ENCODE measurements at places on chromosomes 7 and 10.

DNA sequence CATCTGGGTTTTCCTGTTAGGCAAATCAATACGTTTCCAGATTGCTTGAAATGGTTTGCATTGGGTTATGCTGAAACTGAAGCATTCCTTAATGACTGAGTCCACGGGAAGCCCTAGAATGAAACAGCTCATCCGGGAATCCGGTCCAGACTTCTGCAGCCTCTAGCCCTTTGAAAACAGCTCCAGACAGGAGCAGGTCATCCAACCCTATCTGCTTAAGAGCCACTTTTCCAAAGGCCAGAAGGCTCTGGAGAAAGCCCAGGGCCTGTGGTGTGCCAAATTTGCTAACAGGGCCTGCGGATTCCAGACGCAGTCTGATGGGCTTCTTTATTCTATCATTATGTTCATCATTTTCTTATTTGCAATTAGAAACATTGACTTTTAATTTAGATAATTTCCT lies 265.4 kb downstream of the SKIDA1 start:
- no peak for DNase-seq

- peak; percentile 5 for DNase-seq
These were observed 478.6 kb downstream of the LRMDA start for GRCh38 chr10:75910032-75910431.

- DNase-seq: no peak
These were observed 61.1 kb upstream of the CCDC71L start for GRCh38 chr7:106721816-106722785.

DNA sequence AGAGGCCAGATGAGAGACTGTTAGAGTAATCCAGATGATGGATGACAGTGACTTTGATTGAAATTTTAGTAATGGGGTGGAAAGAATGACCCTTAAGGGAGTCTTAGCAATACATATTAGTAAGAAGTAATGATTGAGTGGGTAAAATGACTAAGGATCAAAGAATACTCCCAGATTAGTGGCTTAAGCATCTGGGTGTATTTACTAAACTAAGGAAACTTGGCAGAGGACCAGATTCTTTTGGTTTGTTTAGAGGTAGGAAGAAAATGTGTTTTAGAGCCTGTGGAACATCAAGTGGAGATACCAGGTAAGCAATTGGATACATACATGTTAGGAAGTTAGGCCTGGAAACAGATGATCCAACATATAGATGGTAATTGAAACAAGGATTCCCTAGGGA lies 58.8 kb upstream of the ADRA2A start:
- no peak for DNase-seq

- DNase-seq: no peak
These were observed 99.9 kb downstream of the FAM53B start for GRCh38 chr10:124644236-124644635.

- DNase-seq: no peak
These were observed 372.1 kb upstream of the MKI67 start for GRCh38 chr10:128498378-128498730.

GRCh38 chr10:107814865-107815487 lies 650.5 kb upstream of the SORCS1 start:
- peak; percentile 69 for DNase-seq

DNA sequence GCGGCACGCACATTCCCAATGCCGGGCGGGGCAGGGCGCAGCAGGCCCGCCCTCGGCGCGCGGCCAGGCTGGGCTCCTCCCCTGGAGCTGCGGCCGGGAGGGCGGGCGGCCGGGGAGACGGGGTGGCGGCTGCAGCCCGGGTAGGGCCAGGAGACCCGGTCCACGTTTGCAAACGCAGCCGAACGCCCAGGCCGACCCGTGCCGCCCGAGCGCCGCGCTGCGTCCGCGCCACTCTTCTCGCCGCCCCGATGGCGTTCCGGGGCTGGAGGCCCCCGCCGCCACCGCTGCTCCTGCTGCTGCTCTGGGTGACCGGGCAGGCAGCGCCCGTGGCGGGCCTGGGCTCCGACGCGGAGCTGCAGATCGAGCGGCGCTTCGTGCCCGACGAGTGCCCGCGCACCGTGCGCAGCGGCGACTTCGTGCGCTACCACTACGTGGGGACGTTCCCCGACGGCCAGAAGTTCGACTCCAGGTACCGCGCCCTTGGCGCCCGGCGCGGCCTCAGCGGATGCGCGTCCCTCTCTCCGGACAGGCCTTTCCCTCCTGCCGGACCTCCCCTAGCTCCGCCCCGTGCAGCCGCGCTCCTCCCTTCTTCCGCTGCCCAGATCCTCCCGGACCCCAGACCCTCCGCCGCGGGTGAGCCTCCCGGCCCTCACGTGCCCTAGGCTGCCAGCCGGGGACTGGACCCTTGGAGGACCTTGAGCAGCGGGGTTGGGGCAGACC lies at the start of gene FKBP9:
Gene FKBP9, plus strand, starts transcription at position 115 of the 720 bp plus-strand sequence. Its CDS starts 134 bp downstream, at position 249.
- peak; percentile 84 for DNase-seq

GRCh38 chr10:97065128-97065527 lies 120.6 kb downstream of the SLIT1 start:
- no peak for DNase-seq

DNA sequence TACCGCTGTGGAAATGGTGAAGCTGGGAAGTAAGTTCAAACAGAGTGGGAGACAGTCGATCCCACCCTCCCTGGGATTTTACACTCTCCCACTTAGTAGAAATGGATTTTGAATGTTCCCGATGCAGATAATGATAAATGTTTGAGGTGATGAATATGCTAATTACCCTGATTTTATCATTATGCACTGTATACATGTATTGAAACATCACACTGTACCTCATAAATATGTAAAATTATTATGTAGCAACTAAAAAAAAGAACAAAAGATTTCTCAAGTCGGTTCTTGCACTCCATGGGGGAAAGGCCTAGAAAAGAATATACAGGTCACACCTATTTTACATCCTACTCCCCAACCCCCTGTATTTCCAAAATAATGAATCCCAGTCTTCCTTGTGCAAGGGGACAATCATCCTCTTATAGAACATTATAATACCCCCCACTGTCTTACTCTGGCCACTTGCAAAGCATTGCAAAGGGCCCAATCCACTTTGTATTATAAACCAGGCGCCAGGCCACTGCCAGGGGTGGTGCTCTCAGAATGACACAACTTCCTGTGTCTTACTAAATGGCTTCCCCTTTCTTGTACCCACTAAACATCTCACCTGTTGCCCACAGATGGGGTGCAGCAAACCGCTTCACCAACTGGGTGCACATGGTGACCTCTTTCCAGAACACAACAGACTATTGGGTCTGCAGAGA lies 20.6 kb upstream of the OR2AE1 start:
- no peak for DNase-seq

DNA sequence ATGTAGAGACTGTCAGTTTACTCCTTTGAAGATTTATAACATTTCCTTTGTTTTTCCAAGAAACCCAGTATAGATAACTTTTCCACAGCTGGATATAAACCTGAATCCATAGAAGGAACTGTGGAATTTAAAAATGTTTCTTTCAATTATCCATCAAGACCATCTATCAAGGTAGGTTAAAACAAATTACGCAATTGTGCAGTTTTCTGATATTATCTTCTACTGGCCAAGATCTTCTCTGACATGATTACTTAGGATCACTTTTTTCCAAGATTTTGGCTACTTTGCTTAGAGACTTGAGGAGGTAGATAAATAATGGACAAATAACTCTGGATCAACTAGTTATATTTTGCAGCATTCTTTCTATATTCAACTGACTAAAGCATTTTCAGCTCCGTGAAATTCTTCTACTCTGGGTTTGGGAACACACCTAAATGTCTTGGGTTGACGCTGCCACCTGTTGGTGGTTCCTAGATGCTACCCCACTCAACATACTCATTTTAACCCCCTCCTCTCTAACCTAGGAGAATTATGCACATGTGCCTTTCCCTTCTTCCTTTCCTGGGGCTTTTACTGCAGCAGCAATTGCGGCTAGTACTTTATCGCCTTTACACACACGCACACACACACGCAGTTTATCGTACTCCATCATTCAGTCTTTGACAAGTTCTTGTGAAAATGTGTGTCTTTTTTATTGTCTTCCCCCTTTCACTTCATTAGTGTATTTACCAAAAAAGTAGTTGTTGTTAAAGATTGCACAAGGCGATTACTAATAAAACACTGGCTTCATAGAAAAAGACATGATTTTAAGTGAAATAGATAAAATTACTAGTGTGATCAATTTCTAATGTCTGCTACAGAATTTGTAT lies 32.7 kb downstream of the ABCB5 start:
- DNase-seq: peak; percentile 38

GRCh38 chr7:106757846-106758245 lies 96.9 kb upstream of the CCDC71L start:
- DNase-seq: peak; percentile 67

DNA sequence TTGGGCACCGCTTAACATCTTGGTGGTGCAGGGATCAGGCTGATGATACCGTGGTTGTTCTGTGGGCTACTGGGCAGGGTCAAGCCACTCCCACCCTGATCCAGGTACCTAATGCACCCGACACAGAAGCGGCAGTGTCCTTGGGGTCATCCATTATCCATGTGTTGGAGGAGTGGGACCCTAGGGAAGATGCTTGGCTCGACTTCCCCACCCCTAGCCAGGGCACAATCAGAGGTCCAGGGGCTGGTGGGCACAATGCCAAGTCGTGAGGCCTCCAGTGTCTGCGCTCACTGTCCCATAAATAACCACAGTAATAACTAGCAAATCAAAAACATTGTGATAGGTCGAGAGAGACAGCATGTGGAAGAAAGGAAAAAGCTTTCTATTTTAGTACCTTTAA lies 37.7 kb downstream of the HTRA1 start:
- no peak for DNase-seq

GRCh38 chr10:71860243-71861029 lies 9.4 kb upstream of the PSAP start:
- DNase-seq: peak; percentile 97

- DNase-seq: no peak
These were observed 234.2 kb downstream of the CRPPA start for GRCh38 chr7:16187131-16187530.

- no peak for DNase-seq
These were observed 19.8 kb downstream of the CNTNAP2 start for GRCh38 chr7:146136357-146136875.

- DNase-seq: no peak
These were observed 52.0 kb upstream of the SMNDC1 start for GRCh38 chr10:110356628-110357245.

- no peak for DNase-seq
These were observed 99.6 kb upstream of the BMPER start for GRCh38 chr7:33805630-33806233.

GRCh38 chr10:104330168-104331110 lies 7.8 kb downstream of the ITPRIP start:
- DNase-seq: no peak

- no peak for DNase-seq
These were observed 127.4 kb downstream of the ZNF365 start for GRCh38 chr10:62501547-62501946.

- DNase-seq: peak; percentile 80
These were observed 47.1 kb upstream of the UCN3 start for GRCh38 chr10:5317547-5318107.

DNA sequence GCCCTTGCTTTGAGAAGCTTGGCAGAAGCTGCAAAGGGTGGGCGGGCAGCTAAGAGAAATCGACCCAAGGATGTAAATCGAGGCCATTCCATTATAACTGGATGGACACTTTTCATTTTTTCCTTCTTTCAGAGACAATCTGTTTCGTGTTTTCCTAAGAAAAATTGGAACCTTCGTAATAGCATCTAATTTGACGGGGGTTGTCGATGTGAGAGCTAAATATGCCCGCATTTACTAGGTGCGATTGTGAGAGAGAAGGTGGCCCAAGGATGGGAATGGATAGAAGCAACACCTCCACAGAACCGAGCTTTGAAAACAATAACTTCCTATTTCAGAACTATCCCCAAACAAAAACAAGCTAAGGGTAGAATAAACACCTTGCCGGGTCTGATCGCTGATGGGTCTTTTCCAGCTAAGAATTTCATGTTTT lies 848 bp upstream of the HOXA4 start:
- no peak for DNase-seq

DNA sequence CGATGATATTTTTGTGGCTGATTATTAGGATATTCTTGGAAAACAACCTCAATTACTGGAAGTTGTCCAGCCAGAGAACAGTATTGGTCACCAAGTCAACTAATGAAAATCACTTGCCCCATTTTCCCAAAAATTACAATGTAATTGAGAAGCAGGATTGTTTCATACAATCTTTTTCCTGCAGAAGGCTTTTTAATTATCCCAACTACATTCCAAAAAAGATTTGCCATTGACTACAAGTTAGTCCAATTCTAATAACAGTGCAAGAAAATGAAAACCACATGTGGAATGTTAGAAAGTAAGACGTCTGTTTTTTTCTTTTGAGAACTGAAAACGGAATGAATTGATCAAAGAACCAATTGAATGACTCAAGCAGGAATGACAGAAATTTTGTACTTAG lies 1195.8 kb downstream of the SORCS1 start:
- peak; percentile 41 for DNase-seq

DNA sequence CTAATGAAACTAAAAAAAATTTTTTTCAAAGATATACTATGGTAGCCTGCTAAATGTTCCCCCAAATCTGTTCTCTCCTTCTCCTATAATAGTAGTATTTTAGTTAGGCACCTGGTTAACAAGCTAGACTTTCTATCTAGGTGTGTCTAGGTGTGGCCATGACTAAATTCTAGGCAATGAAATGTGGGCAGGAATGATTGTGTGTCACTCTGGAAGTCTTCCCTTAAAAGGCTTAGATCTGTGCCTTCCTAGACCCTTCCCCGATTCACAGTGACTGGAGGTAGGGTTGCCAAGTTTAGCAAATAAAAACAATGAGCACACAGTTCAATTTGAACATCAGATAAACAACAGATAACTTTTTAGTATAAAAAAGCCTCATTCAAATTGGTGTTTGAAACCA lies 8.3 kb upstream of the ARHGAP21 start:
- DNase-seq: no peak

DNA sequence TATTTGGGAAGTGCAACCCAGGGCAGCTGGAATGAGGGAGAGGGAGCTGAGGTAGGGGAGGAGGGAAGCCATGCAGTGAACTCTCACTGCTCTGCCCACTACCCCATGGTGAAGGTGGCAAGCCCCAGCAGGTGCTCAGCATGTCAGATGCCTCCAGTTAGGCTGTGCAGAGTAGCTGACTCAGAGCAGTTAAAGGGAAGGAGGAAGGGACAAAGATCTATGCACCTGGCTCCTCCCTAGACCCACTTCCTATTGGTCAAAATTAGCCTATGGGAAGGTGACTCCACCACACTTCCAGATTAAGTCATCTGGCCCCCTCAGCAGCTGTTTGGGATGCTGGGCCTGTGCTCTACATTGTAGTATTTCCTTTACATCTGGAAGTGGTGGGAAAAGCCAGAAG lies 125.7 kb upstream of the MTPN start:
- no peak for DNase-seq

Measured in A673 (cell line).